ENCODE measurements at places on chromosomes 1 and 21.
A peak's percentile ranks its signal among the peaks of the same experiment; 100 is the strongest.

DNA sequence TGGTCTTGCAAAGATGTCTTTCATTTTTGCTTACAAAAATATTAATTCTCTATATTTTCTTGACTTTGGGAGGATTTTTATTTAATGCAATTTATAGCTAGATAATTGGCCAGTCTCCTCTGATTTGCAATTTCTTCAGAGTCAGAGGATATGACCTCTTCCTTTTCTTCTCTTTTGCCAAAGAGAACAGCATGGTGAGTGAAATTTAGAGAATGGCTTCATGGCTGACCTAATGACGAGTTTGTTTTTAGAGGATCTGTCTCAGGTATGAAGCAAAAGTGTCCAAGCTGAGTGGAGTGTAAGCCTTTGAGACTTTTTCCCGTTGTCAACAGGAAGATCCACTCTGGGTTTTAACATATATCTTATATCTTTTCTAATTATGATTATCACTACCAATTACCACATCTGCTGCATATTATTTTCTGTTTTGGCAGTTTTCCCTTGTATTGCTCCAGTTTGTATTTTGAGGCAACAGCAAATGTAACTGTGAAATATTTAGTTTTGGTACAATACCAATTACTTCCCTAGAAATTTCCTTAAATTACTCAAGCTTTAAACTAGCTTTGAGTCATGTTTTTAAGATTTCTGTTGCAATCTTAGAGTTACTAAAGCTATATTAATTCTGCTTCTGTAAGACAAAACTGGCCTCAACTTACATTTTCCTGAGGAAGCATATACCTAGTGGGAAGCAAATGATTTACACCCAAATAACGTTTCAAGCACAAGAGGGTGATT, 332.8 kb upstream of the ZRANB2 start:
- DNase-seq = no peak

DNA sequence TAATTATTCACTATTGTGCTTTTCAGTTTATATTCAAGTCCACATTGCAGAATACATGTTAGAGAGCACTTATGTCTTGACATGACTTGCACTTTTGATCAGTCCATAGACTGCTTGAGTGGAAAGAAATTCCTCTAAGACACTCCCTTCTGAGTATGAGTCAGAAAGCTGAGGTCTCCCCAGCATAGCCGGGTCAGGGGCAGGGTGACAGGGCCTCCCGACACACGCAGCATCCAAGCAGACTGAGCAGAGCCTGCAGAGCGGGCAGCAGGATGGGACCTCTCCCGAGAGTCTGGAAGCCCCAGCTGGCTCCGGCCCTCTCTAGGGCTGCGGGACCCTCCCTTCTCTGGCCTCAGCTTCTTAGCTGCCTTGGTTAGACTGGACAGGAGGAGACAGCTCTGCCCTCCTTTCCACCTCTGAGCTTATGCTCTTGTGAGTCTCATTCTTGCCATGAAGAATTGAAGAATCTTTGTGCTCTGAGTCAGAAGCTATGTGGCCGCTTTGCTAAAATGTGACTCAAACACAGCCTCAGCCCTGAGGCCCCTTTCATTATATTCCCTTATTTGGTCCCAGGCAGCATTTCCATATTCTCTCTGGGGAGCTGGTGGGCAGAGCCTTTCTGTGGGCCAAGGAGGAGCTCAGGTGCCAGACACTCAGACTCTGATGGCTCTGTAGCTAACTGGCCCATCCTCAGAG, 11.2 kb upstream of the CAPN2 start:
- DNase-seq = peak; percentile 74

- DNase-seq = no peak
Measured at GRCh38 chr1:226203240-226203639, 16.7 kb upstream of the ACBD3 start.

GRCh38 chr1:204123376-204123775, 28.5 kb downstream of the ETNK2 start:
- peak; percentile 38 for DNase-seq

- no peak for DNase-seq
Measured at GRCh38 chr1:28751315-28752060, 14.7 kb downstream of the YTHDF2 start.

DNA sequence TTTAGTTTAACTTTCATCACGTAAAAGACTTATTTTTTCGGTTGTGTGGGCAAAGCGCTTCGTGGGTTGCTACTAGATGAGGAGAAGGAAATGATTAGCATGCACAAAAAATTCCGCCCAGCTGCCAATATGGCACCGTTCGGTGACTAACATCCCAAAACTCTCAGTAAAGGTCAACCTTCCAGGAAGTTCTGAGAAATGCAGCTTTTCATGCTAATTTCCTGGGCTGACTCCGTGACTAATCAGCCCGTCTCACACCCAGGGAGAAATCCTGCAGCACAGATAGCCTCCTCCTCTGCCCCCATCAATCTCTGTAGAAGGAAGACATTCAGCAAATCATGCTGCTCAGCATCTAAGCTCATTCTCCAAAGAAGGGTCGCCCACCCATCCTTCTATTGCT, 34.1 kb downstream of the TMCO4 start:
- DNase-seq = peak; percentile 67

- DNase-seq = no peak
Measured at GRCh38 chr1:94884106-94884505, 42.8 kb downstream of the CNN3 start.

GRCh38 chr1:236896716-236897115, 101.6 kb downstream of the MTR start:
- DNase-seq = no peak

DNA sequence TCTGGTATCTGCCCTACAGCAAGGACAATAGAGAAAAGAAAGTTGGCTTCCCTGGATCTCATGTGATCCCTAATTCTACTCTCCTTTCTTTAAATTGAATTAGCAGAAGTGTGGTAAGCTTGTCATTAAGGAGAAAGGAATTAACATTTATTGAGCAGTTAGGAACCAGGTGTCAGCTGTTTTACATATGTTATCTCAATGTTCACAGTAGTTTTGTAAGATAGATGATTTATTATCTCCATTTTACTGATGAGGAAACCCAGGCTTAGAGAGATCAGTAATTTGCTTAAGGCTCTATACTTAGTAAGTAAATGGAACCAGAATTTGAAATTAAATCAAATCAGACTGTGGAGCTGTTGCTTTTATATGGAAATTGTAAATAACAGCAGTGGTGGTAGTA, 8.0 kb downstream of the XPR1 start:
- no peak for DNase-seq

DNA sequence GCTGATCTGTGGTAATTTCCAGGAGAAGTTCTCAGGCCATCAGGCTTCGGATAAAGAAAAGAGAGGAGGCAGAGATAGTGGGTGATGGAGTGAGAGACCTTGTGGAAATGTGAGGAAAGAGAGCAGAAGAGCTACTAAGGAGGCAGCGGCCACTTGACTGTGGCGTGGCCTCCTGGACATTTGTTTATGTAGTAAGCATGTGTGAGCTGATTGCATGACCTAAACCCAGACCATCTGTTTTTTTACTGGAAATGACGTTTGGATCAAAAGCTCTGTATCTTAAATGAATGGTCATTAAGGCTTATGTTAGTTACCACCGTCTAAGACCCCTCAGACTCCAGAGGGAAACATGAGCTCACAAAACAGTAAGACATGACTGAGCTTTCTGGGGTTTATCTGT, 13.6 kb downstream of the ATP1B1 start:
- no peak for DNase-seq

DNA sequence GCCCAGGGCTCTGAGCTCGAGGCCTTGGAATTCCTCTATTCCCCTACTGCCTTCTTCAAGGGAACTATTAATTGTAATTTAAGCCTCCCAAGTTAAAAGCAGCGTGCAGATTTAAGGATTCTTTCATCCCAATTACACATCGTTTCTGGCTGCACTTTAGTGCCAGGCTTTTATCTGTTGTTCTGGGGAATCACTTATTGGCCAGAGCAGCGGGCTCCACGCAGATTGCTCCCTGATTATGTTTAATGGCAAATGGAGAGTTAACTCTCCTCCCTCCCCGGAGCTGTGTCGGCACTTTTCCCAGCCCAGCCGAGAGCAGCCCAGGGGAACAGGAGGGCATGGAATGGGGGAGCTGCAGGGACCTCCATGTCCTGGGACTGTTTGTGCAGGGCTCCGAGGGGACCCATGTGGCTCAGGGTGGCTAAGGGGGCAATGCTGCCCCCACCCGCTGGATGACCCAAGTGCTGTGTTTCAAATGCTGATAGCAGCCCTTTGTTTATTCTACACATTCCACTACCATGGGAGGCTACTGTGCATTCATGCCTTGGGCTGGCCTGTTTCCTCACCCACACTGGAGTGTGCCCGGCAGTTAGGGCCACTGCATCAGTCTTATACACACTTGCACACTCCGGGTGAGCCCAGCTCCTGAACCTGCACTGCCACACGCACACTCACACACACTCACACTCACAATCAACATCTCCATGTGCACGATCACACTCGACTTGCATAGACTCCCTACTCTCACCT, 93.3 kb upstream of the POU3F1 start:
- no peak for DNase-seq

- DNase-seq = no peak
Measured at GRCh38 chr1:89910780-89911179, 84.1 kb upstream of the ZNF326 start.
